ENCODE measurements at places on chromosomes 5 and 9.
A peak's percentile ranks its signal among the peaks of the same experiment; 100 is the strongest.

DNA sequence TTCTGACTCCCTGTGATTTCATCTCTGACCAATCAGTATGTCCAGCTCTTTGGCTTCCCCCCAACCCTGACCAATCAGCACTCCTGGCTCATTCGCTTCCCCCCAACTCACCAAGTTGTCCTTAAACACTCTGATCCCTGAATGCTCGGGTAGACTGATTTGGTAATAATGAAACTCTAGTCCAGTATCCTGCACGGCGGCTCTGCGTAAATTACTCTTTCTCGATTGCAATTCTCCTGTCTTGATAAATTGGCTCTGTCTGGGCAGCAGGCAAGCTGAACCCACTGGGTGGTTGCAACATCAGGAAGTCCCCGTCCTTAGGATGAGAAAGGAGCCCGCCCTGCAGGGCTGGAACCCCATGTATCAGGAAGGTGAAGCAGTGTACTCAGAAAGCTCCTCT is 10.4 kb downstream of the FCN2 start:
- DNase-seq = peak; percentile 42

- DNase-seq = no peak
These were observed 66.8 kb downstream of the FCHO2 start for GRCh38 chr5:73022471-73023169.

GRCh38 chr9:88056876-88057275 is 81.4 kb downstream of the SPATA31C2 start:
- DNase-seq = no peak

GRCh38 chr9:129021091-129021490 is 7.0 kb downstream of the SH3GLB2 start:
- DNase-seq = no peak

DNA sequence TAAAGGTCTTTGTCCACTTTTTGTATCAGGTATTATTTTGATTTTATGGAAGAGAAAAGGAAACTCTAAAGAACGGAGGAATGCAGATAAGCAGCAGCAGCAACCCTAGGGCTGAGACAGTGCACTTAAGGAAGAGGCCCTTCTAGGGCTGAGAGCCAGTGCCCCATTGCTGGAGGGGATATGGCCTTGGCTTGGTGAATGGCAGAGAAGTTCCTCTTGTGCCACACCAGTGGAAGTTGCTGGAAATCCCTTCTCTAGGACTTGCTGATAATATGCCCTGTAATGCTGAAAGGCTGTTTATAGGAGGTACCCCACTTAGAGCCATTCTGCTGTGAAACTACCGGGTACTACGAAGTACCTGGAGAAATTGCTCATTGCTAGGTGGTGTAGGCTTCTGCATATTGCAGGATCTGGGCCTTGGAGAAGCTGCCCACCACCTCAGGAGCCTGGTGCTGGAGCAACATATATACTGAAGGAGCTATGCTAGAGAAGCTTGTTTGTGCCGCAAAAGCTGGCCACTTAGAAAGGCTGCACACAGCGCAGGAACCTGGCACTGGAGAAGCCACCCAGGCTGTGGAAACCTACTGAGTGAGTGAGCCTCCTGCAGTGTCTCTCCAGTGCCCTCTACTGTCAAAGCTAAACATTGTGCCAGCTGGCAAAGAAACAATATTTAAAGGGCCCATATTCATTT is 9.6 kb upstream of the UBTD2 start:
- DNase-seq = peak; percentile 91

Measured in hematopoietic multipotent progenitor cell treated with erythropoietin and hydrocortisone succinate and interleukin-3 and kit ligand, for 4 days (in vitro differentiated cells).